Spinal cord (tissue), 10 donors: ENCODE measurements at places on chromosomes 2 and 18. TPM values are rescaled to one million over a fixed set of nuclear protein-coding genes. Genes with fewer than 3 reads are reported as not detected.

DNA sequence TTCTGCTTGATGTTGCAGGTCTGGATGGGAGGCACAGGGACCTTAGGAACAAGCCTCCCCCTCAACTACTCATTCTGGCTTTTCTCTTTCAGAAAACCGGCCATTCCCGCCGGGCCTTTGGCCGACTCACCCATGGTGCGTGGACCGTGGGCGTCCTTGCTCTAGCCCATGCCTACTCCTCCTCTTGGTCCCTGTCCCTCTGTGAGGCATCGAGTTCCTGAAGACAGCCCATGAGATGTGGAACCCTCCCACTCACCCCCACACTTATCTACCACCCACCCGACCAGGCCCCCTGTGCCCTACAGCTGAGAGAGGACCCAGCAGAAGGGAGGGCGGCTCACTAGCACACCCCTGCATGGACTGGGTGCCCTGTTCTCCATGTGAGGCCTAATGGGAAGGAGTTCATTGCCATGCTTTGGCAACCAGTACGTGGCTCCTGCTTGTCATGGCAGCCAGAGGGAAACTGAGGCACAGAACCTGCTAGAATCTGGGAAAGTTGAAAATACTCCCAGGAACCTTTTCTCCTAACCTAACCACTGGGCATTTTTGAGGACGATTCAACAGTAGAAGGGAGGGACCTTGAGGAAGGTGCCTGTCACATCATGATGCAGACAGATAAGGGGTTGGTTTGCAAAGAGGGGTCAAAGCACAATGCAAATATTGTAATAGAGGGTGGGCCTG, 8.5 kb downstream of the SPEG start:
- no peak overlapping the region for H3K27ac ChIP-seq
- H3K4me3 ChIP-seq = no peak overlapping the region
- H3K36me3 ChIP-seq = peaks cover 36% of the 10 kb centered on the region
- DNase-seq = no peak
- H3K27me3 ChIP-seq = peaks cover 12% of the 10 kb centered on the region

LYPD6B gene
- 8.5 TPM for polyA plus RNA-seq

GRCh38 chr2:64946769-64947247, 42.4 kb upstream of the SLC1A4 start:
- peaks cover 2% of the 10 kb centered on the region for H3K27me3 ChIP-seq
- H3K27ac ChIP-seq = no peak overlapping the region
- H3K4me1 ChIP-seq = peaks cover 45% of the 10 kb centered on the region
- H3K4me3 ChIP-seq = no peak overlapping the region

DIPK1C gene
- 47.4 TPM for polyA plus RNA-seq

SERPINB2 gene
- polyA plus RNA-seq = not detected
